ENCODE measurements at places on chromosomes 5 and 9.

GRCh38 chr5:125331987-125332598 lies 585.7 kb upstream of the ZNF608 start:
- no peak for DNase-seq

- no peak for DNase-seq
Observed at GRCh38 chr5:167232675-167233311, 1058.7 kb upstream of the WWC1 start.

DNA sequence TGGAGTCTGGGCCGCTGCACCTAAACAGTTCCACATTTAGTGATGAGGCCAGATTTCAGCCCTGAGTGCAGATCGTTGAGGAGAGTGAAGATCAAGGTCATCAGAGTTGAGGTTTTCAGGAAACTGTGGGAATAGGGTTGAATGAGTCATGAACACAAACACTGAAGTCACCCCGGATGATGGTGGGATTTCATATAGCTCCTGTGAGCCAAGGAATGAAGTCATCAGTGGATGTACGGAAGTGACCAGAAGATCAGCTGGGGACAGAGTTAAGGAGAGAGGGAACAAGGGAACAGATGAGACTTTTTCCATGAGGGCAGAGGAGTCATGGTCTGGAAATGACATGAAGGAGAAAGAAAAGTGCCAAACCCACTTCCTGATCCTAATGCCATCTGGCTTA lies 36.5 kb downstream of the PALM2AKAP2 start:
- DNase-seq = peak; percentile 83

DNA sequence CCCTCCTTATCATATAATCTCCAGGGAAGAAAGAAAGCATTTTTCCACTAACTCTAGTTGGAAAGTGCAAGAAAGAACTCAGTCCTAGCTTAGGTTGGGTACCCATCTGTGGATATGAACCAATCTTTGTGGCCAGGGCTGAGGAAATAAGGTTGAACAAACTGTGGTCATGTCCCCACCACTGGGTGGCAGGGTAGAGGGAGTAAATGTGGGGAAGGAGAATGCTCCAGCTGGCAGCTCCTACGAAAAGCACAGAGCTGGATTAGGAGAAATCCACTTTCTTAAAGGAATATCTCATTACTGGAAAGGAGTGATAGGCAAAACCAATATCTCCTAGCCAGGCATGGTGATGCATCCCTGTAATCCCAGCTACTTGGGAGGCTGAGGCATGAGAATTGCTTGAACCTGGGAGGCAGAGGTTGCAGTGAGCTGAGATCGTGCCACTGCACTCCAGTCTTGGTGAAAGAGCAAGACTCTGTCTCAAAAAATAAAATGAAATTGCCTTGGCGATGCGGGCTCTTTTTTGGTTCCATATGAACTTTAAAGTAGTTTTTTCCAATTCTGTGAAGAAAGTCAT lies 175.1 kb downstream of the CCDC192 start:
- peak; percentile 58 for DNase-seq

DNA sequence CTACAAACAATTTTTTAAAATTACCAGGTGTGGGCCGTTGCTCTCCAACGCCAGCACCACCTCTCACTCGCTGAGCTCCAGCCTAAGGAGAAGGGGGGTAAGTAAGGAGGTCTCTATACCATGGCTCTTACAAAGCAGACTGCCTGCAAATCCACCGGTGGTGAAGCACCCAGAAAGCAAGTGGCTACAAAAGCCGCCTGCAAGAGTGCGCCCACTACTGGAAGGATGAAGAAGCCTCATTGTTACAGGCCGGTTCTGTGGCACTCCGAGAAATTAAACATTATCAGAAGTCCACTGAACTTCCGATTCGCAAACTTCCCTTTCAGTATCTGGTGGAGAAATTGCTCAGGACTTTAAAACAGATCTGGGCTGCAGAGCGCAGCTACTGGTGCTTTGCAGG lies 46.0 kb downstream of the CDO1 start:
- DNase-seq = no peak

GRCh38 chr5:3019045-3019444 lies 267.6 kb upstream of the IRX2 start:
- no peak for DNase-seq

DNA sequence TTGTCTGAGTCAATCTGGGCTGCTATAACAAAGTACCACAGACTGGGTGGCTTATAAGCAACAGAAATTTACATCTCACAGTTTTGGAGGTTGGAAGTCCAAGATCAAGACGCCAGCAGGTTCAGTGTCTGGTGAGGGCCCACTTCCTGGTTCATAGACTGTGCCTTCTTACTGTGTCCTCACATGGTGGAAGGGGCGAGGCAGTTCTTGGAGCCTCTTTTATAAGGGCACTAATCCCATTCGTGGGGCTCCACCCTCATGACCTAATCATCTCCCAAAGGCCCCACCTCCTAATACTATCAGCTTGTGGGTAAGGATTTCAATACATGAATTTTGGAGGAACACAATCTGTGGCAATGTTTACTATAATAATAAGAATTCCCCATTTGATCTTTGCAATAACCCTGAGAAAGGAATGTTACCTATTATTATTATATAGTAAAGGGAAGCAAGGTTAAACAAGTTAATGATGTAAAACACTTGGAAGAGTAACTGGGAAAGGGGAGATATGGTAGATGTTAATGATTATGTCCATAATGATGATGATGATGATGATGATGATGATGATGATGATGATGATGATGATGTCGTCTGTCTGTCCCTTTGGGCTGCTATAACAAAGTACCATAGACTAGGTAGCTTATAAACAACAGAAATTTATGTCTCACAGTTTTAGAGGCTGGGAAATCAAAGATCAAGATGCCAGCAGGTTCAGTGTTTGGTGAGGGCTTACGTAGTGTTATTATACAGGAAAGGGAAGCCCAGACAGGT lies 40.8 kb downstream of the WHRN start:
- DNase-seq = no peak

- peak; percentile 10 for DNase-seq
Observed at GRCh38 chr9:5718296-5719032, 89.6 kb downstream of the RIC1 start.

DNA sequence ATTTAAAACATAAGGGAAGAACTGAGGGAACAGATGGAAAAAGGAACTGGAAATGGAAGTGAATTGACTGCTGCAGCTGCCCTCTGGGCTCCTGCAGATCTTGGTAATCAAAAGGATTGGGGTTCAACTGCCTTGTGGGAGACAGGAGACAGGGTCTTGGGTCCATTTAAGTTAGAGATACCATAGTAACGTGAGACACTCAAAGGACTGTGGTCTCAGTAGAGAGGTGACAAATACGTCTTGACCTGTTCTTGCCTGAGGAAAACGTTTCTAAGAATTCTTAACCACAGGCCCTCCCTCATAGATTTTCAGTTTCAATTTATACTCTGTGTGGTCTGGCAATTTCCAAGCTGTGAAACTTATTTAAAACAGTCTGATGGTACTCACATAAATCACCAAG lies 100.8 kb upstream of the DHFR start:
- no peak for DNase-seq

GRCh38 chr5:58403822-58404433 lies 56.0 kb downstream of the PLK2 start:
- no peak for DNase-seq

DNA sequence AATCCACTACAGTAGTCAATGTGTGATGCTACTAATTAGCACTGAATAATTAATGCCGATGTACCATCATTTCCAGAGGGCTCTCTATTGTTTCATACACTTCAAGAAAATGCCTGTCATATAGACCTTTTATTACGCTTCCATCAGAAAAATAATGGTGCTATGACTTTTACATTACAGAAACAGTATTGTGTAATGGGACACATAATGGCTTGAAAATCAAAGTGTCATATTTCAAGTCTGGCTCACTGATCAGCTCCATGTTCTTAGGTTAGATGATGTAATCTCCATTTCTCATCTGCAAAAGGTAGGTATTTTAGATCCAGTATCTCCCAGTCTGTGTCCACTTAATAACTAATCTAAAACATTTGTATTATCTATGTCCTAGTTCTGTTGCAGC lies 990.6 kb upstream of the TYRP1 start:
- no peak for DNase-seq

DNA sequence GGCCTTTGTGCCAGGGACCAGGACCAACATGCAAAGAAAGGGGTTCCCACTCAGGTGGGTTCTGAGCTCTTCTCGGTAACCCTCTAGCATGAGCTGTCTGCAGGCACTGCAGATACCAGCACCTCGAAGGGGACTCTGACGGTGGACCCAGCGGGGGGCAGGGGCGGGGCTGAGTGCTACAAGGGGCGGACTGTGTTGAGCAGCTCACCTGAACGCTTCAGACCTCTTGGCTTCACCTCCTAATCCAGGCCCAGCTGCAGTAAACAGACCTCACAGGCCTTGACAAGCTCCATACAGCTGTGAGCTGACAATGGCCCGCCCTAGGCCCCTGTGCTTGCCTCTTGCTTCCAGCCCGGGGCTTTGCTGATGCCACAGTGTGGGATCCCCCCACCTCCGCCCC lies 48.4 kb downstream of the C9orf50 start:
- no peak for DNase-seq

DNA sequence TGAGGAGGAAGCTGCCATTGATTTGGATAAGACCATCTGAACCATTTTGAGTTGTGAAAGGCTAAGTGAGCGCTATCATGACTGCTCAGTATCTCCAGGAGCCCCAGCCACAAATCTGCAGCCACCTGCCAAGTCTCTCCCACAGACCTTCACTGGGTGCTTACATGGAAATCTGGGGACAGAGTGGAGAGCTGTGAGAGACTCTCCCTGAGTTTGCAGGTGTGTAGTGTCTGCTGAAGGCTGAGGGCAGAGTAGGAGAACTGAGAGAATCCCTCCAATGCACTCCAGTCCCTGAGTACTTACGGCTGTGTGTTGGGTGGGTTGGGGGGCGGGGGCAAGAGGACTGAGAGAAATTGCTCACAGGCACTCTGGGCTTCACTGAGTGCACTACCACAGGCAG lies 123.7 kb downstream of the PRELID2 start:
- no peak for DNase-seq

GRCh38 chr5:178221282-178221681 lies 11.3 kb downstream of the PHYKPL start:
- DNase-seq = no peak

GRCh38 chr5:128053291-128053954 lies 30.1 kb upstream of the SLC12A2 start:
- DNase-seq = no peak

GRCh38 chr9:2154731-2155130 lies 139.6 kb downstream of the SMARCA2 start:
- DNase-seq = no peak

DNA sequence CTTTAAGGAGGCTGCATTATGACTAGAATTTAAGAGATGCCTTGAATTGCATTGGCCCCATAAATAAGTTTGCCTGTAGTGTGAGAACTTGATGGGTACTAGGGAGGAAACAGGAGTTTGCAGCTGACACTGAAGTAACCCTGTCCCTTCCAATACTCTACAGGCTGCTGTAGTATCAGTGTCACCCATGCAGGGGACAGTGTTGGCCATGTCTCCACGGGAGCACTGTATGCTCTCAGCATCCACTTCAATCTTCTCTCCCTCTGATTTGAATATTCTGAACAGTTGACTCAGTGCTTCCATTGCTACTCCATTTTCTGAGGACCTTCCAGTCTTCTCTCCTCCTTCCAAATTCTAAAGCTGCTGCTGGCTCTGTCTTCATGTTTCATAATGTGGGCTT lies 11.4 kb upstream of the IFNA14 start:
- no peak for DNase-seq

GRCh38 chr9:136235709-136236455 lies 9.7 kb downstream of the QSOX2 start:
- no peak for DNase-seq

DNA sequence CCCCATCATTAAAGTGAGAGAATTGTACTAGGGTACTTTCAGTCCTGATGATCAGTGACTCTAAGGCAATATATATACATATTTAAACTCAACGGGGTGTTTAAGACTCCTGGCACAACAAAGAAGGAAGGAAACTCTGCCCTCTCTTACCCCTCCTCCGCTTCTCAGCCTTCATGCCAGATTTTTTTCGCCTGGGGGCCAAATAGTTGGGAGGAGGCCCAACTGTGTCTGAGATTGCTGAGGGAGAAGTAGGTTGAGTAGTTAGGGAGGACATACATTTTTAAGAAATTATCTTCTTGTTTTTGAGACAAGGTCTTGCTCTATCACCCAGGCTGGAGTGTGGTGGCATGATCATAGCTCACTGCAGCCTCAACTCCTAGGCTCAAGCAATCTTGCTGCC lies 127.7 kb upstream of the SHB start:
- no peak for DNase-seq

DNA sequence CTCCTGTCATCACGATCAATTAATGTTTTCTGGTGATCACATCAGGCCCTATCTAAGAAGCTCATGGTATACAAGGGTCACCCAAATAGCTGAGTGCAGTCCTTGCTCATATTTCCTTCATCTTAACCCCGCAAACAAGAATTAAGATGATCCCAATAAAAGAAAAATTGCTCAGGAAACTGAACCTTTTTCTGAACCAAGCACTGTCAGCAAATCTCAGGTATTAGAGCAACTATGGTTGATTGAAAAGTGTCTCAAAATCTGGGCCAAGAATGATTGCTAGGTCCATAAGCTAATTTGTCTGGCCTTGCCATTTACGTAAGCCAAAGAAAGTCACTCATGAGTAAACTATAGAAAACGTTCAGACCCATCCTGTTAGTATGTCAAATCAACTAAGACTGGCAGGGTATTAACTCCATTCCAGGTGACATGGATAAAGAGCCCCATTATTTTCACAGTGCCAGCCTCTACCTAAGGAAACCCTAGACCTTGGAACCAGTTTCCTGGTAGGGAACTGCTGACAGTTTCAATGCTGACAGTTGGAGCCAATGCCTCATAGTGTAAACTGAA lies 209.3 kb downstream of the DEPDC1B start:
- DNase-seq = no peak

DNA sequence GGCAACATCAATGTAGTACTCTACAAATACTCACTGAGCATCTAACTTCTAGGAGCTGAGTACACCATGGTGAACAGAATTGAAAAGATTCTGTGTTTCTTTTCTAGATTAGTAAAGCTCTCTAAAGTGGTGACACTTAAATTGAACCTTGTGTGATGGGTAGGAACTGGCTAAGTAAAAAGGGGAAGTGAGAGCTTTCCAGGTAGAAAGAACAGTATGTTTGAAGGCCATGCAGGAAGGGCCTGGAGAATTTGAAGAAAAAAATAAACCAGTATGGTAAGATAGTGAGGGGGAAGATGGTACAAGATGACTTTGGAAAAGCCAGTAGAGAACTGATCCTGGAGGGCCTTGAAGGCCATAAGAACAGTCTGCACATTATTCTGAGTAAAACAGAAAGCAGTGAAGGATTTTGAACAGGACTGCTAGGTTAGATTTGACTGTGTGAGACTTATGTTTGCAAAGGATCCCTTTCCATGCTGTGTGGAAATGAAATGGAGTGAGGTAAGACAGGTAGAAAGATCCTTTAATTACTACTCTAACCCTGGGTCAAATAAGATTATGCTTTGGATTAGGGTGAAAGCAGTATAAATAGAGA lies 46.7 kb upstream of the UBQLN1 start:
- no peak for DNase-seq

- no peak for DNase-seq
Observed at GRCh38 chr5:66969963-66970362, 226.6 kb downstream of the CD180 start.

DNA sequence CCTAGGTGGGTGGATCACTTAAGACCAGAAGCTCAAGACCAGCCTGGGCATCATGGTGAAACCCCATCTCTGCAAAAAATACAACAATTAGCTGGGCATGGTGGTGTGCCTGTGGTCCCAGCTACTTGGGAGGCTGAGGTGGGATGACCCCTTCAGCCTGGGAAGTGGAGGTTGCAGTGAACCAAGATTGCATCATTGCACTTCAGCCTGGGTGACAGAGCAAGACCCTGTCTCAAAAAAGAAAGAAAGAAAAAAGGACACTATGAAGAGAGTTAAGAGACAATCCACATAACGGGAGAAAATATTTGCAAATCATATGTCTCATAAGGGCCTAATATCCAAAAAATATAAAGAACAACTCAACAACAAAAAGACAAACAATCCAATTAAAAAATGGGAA lies 57.9 kb downstream of the NDST1 start:
- DNase-seq = no peak
